ENCODE measurements at places on chromosomes 6 and 20. TPM values are rescaled to one million over a fixed set of nuclear protein-coding genes. Genes with fewer than 3 reads are reported as not detected.

NR2E1 gene
- total RNA-seq: not detected

SCUBE3 gene
- not detected for total RNA-seq

- no peak for DNase-seq
Observed at GRCh38 chr20:33298391-33298790, 15.4 kb downstream of the BPIFB1 start.

- peak; percentile 62 for DNase-seq
Observed at GRCh38 chr6:43608310-43608763, 20.7 kb downstream of the GTPBP2 start.

- DNase-seq: no peak
Observed at GRCh38 chr20:16526433-16527380, 46.5 kb downstream of the KIF16B start.

GRCh38 chr20:1185316-1185741, 548 bp upstream of the TMEM74B start:
- no peak for DNase-seq

DNA sequence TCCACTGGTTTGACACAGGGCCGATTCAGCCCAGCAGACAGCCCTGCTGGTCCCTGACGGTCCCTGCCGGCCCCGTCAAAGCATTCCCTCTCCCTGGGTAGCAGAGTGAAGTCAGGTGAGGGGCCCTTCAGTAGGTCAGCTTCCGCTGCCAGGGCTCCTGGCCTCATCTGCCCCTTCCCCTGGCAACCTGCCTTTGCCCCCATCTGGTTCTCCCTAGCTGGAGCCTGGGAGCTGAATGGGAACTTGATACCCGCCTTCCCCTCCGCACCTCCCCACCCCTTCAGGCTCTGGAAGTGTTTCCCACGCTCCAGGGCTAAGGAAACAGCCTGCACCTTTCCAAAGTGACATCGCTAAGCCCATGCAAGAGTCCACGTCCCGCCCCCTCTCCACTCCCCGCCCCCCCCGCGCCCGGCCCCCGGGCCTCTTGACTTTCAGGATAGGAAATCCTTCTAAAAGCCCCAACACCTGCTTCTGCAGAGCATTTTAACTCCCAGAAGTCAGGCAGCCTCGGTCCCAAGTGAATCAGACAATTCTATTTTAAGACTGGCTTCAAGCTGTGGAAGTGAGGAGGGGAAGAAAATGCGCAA, 53.3 kb downstream of the ISM1 start:
- DNase-seq: no peak

DNA sequence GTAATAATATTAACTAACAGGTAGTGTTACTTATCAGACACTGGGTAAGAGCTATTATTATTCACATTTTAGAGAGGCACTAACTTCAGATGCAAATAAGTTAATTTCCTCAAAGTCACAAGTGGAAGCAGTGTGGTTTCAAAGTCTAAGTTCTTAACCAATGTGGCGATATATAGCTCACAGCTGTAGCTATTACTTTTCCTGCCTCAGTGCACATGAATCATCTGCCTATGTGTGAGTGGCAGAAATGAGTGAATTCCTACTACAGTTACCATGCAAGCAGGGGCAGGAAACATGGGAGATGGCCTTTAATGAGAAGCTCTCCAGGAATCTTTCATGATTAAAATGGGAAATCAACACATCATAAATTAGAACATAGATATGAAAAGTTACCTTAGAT, 126.2 kb upstream of the EYA4 start:
- peak; percentile 20 for DNase-seq

DNA sequence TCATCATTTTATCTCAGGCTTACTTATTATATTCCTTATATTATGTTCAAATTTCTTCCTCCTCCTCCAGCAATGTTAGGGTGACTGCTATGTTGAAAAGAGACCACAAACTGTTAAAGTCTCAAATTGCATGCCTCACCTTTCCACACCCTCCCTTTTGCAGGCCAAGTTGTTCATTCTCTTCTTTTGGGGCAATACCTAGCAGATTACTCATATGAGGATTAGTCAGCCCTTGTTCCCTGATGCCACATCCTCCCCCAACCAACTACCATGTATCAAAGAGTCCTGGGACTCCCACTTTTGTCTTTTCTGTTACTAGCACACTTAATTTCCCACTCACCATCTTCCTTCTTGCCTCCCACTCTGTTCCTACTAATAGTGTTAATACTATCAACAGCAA, 434.7 kb downstream of the BCKDHB start:
- peak; percentile 34 for DNase-seq

DNA sequence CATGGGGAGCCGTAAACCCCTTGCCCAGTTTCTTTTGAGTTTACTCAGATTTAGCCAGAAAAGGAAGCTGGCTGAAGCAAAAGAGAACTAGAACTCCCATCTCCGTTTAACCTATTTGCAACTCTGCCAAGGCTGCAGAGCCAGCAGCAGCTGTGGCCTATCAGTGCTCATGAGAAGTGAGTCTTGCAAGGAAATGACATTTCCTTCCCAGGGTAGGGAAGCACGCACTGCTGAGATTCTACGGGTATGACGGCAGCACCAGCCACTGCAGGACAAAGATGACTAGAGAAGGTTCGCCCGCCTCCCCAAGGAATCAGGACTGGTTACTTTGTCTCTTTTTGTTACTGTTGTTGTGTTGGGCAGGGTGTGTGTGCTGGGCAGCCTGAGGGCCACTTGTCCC, 47.6 kb downstream of the PPP1R3G start:
- no peak for DNase-seq

GRCh38 chr20:24589381-24589780, 120.0 kb downstream of the SYNDIG1 start:
- DNase-seq: no peak
